T follicular helper cell (primary cell): ENCODE measurements at places on chromosomes 11 and 22.

DNA sequence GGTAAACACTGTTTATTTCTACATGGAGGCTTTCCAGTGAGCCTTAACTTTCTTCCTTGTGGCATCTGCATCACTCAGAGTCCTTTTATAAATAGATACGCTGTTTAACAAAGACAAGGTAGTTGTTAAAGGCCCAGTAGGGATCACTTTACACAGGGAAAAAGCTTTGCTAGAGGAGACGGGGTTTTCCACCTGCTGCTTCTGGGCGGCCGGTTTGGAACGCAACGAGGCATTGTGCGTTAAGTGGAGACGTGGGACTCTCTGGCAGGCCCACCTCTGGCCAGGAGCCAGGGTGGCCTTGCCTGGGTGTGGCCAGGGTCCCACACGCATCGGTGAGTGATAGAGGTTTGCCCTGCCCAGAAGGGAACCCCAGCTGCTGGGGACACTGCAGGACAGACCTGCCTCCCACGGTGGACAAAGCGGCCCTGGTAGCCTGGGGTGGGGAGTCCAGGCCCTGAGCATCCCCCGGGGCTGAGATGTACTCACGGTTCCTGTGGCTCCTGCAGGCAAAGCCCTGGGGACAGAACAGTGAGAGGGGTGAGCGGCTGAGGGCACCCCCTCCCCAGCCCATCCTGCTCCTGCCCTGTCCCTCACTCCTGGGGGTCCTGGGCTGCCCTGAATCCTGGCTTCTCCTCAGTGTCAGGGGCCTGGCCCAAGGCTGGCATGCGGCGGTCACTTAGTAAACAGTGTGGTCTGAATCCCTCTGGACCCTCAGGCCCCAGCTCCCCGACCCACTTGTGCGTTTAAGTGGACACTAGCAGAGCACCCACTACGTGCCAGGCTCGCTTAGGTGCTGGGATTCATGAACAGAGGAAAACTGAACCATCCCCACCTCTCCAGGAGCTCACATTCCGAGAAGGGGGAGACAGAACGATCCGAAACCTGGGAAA lies 4.2 kb downstream of the IL17REL start:
- no peak for DNase-seq

DNA sequence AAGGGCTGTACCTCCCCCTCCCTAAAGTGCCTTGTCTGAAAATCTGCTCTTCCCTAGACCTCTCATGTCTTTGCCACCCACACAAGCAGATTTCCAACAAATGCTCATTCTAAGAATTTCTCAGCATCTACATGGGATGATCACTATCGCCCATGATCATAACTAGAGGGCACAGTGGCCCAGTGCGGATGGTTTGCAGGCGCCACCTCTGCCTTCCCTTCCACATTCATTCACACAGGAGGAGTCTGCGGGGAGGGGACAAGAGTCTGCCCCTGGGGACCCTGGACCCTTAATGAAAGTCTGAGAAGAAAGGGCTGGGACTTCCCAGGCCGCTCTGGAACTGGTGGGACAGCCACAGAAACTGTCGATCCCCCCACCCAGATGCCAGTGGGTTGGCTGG lies 28.9 kb downstream of the KCTD17 start:
- DNase-seq, result no peak

GRCh38 chr11:14359501-14360031 lies 583 bp upstream of the RRAS2 start:
- no peak for DNase-seq

DNA sequence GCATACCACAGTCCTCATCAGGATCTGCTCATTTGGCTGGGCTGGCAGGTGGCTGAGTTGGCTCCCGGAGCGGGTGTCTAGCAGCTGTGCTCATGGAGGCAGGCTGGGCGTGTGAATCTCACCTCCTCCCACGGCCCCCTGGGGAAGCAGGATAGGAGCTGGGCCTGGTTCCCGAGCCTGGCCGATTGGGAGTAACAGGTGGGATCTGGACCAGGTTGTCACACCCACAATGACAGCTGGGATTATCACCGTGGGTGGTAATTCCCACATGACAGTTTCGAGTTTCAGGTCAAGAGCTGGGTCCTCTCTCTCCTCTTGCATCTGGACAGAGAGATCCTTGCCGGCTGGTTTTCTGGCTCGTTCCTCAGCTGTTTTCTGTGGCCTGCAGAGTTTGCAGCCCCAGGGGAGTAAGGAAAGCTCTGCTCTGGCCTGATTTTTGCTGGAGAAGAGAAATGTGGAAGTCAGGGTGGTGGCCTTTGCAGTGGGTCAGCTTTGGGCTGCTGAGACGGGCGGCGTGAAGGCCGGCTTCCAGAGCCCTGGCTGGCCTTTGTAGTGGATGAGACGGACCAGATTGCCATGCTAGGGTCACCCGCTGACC lies 57.0 kb downstream of the BCR start:
- no peak for DNase-seq

- DNase-seq, result no peak
Observed at GRCh38 chr11:93221539-93221938, 23.7 kb upstream of the SLC36A4 start.

DNA sequence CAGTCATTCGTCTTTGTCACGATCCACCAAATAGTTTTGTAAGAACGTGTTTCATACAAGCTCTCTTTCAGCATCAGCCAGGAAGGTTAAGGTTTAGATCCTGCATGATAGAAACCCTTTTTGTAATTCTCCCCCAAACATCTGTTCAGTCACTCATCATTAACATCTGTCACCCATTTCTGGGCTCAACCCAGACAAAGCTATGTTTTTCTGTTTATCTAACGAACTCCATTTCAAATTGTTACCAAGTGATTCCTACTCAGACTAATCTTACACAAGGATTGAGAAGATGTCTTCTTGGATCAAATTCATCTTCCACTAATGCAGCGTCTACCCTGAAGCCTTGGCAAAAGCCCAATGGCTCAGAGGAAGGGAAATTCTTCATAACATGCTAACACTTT lies 58.8 kb downstream of the FZD4 start:
- no peak for DNase-seq

DNA sequence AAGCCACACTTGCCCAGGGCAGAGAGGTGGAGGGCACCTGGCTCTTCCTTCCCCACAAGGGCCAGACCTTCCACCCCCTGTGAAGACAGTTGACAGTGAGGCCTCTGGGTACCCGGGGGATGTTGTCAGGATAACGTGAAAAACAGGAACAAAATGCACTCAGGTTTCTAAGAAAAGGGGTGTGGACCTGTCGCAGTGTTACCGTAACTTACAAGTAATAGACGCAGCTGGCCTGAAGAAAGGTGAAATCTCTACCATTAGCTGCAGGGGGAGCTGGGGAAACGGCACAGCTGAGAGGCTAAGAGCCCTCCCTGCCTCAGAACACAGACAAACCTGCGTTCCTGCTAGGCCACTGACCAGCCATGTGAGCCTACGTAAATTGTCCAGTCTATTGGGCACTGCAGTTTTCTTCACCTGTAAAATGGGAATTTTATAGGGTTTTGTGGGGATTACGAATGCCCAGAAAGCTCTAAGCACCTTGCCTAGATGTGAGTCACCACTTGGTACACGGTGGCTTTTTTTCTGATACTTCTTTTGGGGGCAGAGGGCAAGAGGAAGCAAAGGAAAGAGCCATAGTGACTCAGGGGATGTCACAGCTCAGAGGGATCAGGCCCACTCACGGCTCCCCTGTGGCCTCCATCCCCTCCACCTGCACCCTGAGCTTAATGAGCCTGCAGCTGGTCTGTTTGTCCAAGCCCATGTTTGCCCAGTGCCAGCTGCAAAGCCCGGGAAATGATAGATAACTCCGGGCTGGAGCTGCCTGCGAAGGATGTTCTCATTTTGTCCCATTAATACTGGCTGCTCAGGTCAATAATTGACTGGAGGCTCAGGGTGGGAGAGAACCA lies 18.4 kb upstream of the CABP7 start:
- no peak for DNase-seq

DNA sequence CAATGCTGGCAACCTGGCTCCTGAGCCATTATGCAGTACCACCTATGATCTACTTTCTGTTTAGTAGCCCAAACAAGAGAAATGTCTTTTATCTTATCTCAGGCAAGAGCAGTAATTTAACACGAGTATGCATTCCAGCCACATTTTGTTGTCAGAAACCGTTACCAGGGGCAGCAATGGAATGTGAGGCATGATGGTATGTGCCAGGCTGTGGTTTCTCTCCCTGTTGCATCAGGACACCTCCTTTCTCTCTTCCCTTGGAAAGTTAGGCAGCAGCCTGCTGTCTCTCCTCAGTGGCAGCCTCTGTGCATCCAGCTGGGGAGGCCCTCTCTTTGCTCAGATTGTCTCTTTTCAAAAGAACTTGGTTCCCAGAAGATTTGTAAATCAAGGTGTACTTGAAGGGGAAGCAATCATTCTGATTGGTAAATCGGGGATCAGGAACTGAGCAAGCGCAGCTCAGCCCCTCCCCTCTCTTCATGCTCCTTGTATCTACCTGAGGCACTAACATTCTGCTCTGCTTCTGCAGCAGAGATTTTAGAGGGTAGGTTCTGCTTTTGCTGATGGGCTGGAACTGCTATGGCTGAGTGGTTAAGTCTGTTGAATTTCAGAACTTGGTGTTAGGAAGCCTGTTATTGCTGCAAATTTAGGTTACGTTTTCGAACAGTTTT lies 229.2 kb downstream of the ADAMTS15 start:
- DNase-seq, result no peak

DNA sequence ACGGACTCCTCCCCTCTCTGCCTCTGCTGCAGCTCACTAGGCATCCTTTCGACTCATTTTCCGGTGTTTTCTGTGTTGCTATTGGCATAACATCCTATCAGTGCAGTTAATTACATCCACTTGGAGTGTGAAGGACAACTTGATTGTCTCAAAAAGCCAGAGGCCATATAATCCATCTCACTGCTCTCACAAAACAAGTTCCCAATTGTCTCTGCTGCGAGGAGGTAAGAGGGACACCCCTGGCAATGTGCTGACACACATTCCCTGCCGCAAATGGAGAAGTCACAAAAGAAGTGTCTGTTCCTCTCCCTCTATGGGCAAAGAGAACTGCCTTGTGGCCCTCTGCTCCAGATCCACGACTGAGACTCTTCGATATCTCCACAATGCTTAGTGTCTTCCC lies 618.4 kb downstream of the OPCML start:
- DNase-seq, result no peak

- no peak for DNase-seq
Observed at GRCh38 chr11:86314636-86315035, 12.6 kb downstream of the HIKESHI start.

- DNase-seq, result no peak
Observed at GRCh38 chr11:77821349-77821851, 456 bp downstream of the AAMDC start.

GRCh38 chr11:33773987-33774735 lies at the start of gene FBXO3:
FBXO3 (minus strand) TSS chr11:33774520; CDS start chr11:33774497, 23 bp downstream.
- peak; percentile 86 for DNase-seq

- no peak for DNase-seq
Observed at GRCh38 chr11:121265586-121265985, 27.0 kb upstream of the SC5D start.

- no peak for DNase-seq
Observed at GRCh38 chr11:127643268-127644058, 642.9 kb upstream of the KIRREL3 start.

GRCh38 chr11:24181395-24182047 lies 315.3 kb upstream of the LUZP2 start:
- no peak for DNase-seq

DNA sequence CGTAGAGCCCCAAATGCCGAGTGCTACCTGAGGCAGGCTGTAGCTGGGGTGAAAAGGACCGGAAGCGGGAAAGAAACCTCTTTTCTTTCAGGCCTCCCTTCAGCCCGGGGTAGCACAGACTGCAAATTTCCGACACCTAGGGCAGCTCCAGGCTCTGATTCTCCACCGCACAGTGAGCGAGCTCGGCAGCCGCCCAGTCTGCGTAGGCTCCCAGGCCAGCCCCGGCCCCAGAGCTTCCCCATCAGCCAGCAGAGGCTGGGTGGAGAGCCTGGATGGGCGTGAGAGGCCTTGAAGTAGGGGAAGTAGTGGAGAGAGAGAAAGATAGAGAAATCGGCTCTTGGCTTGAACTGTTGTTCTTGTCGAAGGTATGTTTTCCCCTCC lies 9.3 kb upstream of the PAX6 start:
- no peak for DNase-seq

GRCh38 chr11:11296434-11296833 lies 56.6 kb downstream of the CSNK2A3 start:
- no peak for DNase-seq

- no peak for DNase-seq
Observed at GRCh38 chr11:34599406-34599945, 21.4 kb upstream of the EHF start.

GRCh38 chr11:68276861-68277260 lies 5.1 kb upstream of the C11orf24 start:
- DNase-seq, result no peak

DNA sequence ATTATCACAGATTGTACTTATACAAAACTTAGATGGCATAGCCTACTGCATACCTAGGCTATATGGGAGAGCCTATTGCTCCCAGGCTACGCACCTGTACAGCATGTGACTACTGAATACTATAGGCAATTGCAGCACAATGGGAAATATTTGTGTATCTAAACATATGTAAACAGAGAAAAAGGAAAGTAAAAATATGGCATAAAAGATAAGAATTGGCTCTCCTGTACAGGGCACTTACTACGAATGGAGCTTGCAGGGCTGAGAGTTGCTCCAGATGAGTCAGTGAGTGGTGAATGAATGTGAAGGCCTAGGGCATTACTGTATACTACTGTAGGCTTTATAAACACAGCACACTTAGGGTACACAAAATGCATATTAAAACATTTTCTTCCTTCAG lies 13.2 kb downstream of the APOL6 start:
- DNase-seq, result no peak

GRCh38 chr11:75468534-75469340 lies 35.7 kb upstream of the KLHL35 start:
- DNase-seq, result no peak

- DNase-seq, result no peak
Observed at GRCh38 chr11:9138133-9138453, 46.7 kb upstream of the SCUBE2 start.

DNA sequence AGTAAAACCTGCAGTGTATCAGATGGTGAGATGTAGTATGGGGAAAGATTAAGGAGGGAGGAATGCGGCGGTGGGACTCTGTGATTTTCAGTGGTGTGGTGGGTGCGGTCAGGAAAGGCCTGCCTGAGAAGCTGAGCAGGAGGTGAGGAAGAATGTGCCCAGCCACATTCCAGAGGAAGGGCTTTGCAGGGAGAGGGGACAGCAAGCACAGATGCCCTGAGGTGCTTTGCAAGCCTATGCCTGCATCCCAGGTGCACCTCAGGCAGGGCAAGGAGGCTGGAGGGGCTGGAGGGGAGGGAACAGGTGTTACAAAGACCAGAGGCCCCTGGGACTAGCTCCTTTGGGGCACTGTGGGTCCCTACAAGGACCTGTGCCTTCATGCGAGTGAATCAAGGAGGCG lies 42.1 kb downstream of the MYO7A start:
- DNase-seq, result no peak

GRCh38 chr11:62402960-62403730 lies 15.7 kb upstream of the SCGB1A1 start:
- no peak for DNase-seq
